ENCODE measurements at places on chromosomes 1 and 21.
A peak's percentile ranks its signal among the peaks of the same experiment; 100 is the strongest.

GRCh38 chr21:32137266-32137665, 141.6 kb downstream of the MIS18A start:
- DNase-seq, result no peak

DNA sequence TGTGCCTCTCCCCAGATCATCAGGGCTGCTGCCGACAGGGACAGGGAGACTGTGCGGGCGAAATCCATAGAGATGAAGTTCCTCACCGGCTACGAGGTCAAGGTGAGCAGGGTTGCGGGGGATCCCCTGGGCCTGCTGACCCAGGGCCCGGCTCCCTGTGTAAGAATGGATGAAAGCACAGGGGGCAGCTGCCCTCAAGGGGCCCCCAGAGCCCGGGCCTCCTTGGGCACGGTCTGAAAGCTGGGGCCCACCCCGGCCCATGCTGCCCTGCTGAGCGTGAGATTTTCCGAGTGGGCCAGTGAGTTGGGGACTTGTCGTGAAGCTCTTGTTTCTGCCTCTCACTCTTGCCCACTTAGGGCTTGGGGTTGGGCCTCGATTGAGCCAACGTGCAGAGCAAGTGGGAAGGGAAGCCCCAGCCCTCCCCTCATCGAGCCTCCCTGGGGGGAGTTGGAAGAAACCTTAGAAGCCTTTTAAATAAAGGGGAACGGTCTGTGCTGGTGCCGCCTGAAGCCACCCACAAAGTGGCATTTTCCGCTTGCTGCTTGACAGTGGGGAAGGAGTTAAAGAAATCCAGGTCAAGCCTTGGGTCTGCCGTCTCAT, 45.2 kb downstream of the COQ8A start:
- no peak for DNase-seq

- DNase-seq, result no peak
Measured at GRCh38 chr1:112643080-112643479, 23.4 kb downstream of the CAPZA1 start.

DNA sequence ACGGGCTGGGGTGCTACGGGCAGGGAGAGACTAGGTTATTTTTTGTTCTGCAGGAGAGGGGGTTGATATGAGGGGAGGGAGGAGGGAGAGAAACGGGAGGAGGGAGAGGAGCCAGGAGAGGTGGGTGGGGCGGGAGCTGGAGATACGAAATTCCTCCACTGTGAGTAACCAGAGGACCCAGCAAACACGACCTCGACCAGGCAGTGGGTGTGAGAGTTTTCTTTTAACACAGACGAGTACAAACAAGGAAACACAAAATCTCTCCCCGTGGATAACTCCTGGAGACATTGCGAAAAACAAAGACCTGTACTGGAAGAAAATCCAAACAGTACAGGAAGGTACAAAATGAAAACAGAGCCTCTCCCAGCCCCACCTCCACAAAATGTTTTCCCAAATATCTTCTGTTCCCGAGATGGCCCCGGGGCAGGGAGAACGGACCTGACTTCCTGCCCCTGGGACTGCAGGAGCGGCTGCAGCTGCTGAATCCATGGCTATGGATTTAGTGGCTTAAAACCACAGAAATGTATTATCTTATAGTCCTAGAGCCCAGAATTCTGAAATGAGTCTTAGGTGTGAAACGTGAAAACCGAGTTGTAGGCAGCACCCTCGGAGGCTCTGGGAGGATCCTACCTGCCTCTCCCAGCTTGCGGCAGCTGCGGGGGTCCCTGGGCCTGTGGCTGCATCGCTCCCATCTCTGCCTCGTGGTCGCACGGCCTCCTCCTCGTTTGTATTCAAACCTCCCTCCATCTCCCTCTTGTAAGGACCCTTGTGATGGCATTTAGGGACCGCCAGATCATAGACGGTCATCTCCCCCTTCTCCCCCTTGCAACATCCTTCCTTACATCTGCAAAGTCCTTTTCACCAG, 82.2 kb downstream of the RIPK4 start:
- no peak for DNase-seq

- DNase-seq, result no peak
Measured at GRCh38 chr1:78210175-78210574, 164.4 kb downstream of the GIPC2 start.

DNA sequence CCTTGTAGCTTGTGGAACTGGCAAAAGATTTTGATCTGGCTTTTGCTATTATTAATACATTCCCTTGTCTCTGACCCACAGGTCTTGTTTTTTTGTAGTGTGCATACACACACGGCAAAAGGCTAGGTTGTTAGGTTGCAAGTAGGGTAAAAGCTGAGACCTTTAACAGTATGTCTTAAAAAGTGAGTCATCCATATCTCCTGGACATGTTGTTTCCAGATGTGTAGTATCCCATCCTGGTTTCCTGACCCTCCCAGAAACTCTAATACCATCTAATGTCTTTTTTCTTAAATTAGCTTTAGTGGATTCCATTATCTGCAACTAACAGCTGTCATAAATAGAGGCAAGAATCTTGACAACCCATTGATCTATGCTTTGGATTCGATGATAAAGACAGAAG, 14.7 kb downstream of the OVGP1 start:
- DNase-seq, result no peak

DNA sequence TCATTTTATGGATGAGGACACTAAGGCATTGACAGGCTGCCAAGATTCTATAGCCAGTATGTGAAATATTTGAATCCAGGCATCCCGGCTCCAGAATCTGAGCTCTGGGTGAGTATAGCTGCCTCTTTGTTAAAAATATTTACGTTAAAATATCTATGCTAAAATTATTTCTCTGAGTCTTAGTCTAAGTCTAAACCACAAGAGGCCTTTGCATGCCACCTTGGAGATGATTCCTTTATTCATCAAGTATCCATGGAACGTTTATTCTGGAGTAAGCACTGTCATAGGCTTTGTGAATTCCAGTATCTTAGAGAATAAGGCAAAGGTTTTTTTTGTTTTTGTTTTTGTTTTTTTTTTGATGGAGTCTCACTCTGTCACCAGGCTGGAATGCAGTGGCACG, 116.4 kb downstream of the GREM2 start:
- no peak for DNase-seq

DNA sequence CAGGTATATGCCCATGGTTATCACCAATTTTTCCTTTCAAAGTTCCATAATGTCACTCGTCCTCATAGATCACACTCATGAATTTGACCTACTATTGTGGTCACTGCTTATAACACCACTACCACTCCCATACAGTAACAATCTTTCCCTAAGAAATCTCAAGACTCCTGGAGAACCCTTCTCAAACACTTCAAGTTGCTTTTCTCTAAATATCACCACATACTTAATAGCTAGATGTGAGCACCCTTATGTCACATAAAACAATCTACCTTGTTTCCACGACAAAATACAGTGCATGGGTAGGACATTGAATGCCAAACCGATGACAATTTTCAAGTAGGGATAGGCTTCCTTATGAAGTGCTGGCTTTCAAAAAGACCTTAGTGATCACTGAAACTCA, 104.5 kb downstream of the LRRC53 start:
- no peak for DNase-seq

DNA sequence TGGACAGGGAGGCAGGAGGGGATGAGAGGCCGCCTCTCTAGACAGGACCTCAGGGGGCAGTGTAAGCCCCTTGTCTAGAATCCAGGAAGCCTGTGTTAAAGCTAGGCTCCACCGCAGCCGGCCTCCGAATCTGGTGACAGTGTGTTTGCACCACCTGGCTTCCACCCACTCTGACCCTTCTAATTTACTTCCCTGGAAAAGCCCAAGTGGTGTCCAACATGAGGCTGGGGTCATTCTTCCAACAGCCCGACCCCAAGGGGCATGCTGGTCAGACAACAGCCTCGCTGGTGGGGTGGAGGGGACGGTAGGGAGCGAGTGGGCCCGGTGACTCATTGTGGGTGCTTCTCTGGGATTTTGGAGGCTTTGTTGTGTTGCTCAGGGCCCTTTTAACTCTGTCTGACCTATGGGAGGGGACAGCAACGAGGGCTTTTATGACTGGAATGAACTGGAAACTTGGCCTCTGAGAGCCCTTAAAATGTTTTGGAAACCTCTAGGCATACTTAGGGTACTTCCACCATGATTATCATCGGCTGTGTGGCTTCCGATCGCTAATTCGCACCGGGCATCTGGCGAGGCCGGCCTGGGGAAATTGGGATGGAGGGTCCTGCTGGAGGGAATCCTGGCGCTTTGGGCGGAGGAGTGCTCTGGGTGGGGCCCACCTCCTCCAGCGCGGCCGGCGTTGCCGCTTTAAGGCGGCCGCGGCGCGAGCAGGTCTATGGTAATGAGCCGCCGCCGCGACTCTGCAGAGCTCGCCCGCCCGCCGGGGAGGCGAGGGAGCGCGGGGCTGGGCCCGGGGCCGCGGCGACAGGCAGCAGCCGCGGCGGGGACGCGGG, at the start of gene CELSR2:
TSS of gene CELSR2 (plus strand) at position 743 of the 833 bp plus-strand sequence. CDS start 541 bp downstream, outside the sequence.
- DNase-seq, result peak; percentile 61

DNA sequence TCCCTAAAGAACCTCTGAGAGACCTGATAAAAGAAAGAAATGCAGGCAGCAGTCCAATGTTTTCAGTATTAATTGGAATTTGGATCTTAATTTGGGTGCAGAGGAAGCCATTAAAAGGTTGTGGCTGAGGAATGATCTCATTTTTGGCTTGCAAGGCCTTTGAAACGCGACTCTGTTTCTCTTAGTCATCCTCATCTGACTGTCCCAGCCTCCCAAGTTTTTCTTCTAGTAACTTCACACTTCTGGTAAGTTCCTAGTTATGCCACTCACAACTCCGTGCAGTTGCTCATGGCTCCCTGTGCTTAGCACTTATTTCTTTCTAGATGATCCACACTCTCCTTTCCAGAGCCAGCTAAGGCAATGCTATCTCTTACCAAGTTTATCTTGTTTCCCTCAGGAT, 147.4 kb upstream of the USP24 start:
- no peak for DNase-seq

DNA sequence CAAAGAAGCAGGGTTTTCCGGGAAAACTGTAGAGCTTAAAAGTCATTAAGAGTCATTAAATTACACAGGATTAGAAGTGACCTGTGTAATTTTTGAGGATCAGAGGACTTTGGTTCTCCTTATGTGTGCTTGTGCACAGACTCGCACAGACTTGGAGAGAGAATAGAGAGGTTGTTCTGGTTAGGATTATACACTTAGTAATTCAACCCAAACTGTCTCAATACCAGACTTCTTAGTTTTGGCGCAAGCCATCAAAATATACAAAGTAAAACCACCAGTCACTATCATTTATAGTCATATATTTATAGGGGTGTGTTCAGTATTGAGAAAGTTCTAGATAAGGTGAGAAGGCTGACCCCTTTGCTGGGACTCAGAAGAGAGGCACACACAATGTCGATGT, 112.3 kb downstream of the HLX start:
- DNase-seq, result no peak

DNA sequence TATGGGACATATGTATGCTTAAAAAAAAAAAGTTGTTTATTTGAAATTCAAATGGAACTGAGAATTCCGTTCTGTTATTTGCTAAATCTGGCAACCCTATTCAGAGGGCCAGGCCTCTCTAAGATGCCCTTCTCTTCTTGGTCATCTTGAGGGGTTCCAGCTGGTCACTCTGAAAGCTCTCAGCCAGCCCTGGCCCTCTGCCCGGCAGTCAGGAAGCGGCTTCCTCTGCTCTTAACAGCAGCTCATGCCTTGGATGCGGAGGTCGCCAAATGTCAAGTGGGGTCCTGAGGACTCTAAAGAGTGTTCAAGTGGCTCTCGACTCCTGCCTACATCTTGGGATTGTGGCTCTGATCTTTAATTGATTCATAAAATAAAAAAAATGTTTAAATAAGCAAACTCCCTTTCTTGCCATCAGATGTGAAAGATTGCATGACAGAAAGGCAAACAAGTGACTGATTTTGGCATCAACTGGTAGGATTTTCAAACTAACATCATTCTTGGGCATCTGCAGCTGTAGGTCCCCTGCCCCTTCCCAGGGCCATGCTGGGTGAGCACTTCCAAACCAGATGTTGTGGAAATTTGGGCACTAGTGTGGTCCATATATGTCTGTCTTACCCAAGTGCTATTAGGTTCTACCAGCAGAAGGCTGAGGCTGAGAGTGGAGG, 130.8 kb downstream of the PRDM2 start:
- no peak for DNase-seq

GRCh38 chr1:112855152-112855828, 100.7 kb downstream of the SLC16A1 start:
- no peak for DNase-seq

DNA sequence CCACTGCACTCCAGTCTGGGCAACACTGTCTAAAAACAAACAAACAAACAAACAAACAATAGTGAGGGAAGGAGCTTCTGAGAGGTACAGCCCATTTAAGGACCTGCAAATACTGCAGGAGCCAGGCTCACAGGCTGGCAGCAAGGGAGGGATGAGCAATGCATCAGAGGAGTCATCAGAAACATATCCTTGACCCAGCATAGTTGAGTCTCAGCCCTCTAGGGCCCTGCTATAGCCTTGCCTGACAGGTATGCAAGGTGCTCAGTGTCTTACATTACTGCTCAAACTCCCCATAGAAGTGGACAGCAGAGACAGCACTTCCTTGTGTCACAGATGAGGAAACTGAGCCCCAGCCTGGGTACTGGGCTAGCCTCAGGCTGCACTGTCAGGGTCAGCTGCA, 7.3 kb upstream of the TTC4 start:
- DNase-seq, result no peak

DNA sequence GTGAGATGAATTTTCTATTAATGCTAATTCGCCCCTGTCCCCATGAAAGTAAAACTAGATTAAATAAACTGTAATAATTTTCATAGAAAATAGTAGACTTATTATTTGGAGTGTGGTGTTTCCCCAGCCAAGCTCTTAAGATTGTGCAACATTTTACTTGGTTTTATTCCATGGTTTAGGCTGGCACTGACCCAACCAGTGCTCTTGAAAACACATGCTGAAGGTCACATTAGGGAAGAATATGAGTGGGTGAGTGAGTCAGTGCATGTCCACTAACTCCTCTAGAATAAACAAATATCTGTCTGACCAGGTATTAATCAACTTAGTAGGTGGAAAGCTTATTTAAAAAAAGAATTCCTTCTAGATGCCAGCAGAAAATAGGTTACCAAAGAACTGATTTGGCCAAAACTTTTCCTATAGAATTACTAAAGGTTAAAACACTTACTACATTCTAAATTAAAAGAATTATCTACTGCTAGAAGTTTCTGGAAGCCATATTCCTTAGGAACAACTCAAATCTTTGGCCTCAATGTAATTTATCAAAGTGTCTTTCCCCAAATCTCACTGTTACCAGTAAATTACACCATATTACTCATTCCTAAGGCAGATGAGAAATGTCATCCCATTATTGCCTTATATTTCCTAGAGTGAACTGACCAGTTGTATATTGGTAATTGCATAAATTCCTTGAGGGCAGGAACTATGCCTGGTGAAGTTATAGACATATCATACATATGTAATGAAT, 89.7 kb upstream of the RGS1 start:
- no peak for DNase-seq

All from activated CD4-positive, alpha-beta T cell treated with anti-CD3 and anti-CD28 coated beads, Interleukin-2, amount 50 U/mL, for 48 hours (primary cell).